Islet precursor cell (in vitro differentiated cells): ENCODE measurements at places on chromosomes 12 and 14.
A peak's percentile ranks its signal among the peaks of the same experiment; 100 is the strongest.

GRCh38 chr12:118946256-118946655 is 35.1 kb upstream of the SRRM4 start:
- no peak for DNase-seq

GRCh38 chr14:89240414-89240813 is 176.6 kb downstream of the FOXN3 start:
- DNase-seq, result no peak

- no peak for DNase-seq
These were observed 235.2 kb downstream of the ZFP36L1 start for GRCh38 chr14:68557648-68558047.

GRCh38 chr12:41061192-41061591 is 126.9 kb upstream of the PDZRN4 start:
- DNase-seq, result no peak

- DNase-seq, result no peak
These were observed 24.5 kb downstream of the PRKAB1 start for GRCh38 chr12:119692410-119692809.

GRCh38 chr12:105523164-105524057 is 192.9 kb downstream of the C12orf75 start:
- DNase-seq, result peak; percentile 93

DNA sequence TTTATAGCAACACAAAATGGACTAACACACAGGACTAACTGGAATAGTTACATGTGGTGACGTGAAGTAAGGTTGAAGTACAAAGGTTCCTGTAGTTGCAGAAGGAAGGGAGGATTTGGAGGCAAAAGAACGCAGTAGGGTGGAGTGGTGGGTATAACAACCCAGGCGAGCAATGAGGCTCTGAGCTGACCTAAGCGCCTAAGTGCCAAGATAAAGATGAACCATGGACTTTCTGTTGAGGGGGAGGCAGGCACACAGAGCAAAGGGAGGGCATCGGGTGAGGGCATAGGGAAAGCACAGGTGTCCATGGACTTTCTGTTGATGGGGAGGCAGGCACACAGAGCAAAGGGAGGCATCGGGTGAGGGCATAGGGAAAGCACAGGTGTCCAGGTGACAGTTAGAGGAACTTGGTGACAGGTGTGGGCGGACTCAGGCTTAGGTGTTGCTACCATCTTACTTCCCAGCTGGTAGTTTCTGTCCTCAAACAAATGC is 15.2 kb downstream of the SCNN1A start:
- no peak for DNase-seq

DNA sequence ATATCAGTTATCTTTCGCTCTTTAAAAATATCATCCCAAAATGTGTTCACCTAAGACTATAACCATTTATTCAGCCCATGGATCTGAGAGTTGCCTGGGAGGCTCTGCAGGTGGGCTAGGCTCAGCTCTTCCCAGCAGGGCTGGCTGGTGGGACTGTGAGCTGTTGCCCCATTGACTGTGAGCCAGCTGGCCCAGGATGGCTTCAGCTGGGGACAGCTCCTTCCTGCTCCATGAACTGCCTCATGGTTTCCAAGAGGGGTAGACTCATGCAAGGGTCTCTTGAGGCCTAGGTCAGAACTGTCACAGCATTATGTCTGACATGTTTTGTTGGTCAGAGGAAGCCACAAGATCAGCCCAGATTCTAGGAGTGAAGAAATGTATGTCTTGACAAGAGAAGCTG is 114.1 kb upstream of the E2F7 start:
- no peak for DNase-seq

- no peak for DNase-seq
These were observed at the start of gene HCAR1 for GRCh38 chr12:122730215-122731014. Gene HCAR1 (minus strand): TSS chr12:122730844. CDS start chr12:122730339, 505 bp downstream.
